ENCODE measurements at places on chromosomes 16 and 17.

GRCh38 chr17:76561332-76561731 lies 21.5 kb downstream of the PRCD start:
- no peak for DNase-seq

DNA sequence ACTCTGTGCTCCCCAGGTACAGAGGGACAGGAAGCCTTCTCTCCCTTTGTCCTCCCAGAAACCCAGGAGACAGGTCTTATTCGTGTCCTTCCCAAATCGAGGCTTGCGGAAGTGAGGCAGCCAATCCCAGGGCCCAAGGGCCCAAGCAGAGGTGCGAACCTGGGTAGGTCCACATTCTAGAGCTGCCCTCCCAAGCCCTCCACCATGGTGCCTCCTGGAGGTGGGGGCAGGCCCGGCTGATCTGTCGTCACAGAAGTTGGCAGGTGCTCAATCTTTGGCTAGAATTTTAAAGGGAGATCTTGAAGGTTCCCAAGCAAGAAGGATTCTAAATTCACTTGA lies 21.5 kb downstream of the MRC2 start:
- DNase-seq = no peak

GRCh38 chr17:1867307-1867706 lies 37.5 kb downstream of the RPA1 start:
- DNase-seq = no peak

GRCh38 chr17:12995896-12996295 lies 21.9 kb downstream of the ELAC2 start:
- DNase-seq = no peak

DNA sequence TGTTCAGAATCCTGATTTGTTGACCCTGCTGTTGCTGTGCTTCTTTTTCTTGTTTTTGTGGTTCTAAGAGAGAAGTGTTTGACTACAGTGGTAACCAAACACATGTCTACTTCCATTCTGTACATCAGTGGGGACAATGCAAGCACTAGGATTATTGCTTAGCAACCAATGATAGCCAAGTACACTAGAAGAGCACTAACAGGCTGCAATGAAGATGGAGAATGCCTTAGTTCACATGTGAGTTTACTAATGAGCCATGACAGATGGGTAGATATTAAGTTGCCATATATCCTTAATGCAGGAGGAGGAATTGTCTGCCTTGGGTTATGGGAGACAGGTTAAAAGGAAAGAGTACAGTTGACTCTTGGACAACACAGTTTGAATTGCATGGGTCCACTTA lies 8.3 kb downstream of the EFCAB5 start:
- no peak for DNase-seq
